Stimulated activated CD4-positive, alpha-beta T cell treated with anti-CD3 and anti-CD28 coated beads, Interleukin-2, amount 100 ng/mL, for 4 hours (primary cell): ENCODE measurements at places on chromosomes 4 and X.

DNA sequence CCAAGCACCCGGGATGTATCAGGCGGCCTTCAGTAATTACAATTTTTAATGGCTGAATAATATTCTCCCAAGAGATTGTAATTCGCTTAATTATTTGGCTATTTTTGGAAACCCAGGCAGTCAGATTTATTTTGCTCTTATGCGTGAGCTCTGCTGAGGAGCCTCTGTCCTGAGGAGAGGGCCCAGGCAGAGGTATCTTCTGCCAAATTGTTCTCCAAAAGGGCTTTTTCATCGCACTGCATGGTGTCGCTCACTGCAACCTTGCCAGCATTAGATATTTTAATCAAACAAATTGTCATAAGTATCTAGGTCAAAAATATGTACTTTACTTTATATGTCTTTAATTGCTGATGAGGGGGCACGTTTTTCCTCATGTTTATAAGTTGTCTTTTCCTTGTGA lies 5.8 kb downstream of the ATP2B3 start:
- DNase-seq: no peak

DNA sequence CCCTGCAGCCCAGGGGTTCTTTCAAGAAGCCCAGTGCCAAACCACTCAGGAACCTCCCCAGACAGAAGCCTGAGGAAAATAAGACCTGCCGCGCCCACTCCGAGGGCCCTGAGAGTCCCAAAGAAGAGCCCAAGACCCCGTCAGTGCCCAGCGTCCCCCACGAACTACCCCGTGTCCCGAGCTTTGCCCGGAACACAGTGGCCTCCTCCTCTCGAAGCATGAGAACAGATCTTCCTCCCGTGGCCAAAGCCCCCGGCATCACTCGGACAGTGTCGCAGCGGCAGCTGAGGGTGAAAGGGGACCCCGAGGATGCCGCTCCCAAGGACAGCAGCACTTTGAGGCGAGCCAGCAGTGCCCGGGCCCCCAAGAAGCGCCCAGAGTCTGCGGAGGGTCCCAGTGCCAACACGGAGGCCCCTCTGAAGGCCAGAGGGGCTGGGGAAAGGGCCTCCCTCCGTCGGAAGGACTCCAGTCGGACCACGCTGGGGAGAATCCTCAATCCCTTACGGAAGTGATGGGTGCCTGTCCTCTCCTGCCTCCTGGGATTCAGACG lies 40.2 kb downstream of the FHDC1 start:
- DNase-seq: no peak

DNA sequence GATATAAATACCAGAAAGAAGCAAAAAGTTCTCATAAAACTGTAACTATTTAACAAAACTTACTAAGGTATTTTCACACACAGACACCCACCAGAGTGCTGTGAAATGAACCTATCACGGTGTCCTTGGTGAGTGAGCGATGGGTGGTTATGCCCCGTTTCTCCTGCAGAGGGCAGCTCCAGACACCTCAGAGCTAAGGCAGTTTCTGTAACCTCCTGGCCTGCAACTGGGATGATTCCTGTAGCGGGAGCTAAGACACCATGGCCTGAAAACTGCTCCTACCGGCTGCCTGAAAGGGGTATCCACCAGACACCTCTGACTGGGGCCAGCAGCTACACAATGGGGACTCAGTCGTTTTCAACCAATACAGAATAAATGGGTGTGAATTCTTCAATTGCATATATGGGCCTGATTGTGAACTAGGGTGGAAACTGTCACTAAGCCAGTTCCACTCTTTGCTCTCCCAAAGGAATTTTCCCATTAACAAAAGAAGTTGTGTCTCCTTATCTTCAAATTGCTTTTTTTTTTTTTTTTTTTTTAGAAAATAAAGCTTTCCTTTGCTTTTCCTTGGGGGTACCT lies 2375.8 kb upstream of the TENM3 start:
- DNase-seq: no peak

DNA sequence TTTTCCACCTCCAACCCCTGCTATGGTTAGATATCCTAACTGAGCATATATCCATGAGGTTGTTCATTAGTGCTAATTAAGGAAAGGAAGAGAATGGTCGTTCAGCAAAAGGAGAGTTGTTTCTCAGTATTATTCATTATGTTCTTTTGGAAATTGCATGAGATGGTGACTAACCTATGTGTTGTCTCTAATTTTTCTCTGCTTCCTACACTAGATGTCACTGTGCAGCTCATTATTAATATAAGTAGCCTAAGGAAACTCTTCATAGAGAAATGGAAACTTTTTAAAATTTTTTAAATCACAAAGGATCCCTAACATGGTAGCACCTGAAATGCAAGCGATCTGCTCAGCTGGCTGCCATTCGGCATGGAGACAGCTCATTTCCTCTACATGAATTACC lies 67.7 kb upstream of the FAM9A start:
- no peak for DNase-seq

GRCh38 chr4:153004081-153004850 lies 68.1 kb downstream of the FHDC1 start:
- no peak for DNase-seq

DNA sequence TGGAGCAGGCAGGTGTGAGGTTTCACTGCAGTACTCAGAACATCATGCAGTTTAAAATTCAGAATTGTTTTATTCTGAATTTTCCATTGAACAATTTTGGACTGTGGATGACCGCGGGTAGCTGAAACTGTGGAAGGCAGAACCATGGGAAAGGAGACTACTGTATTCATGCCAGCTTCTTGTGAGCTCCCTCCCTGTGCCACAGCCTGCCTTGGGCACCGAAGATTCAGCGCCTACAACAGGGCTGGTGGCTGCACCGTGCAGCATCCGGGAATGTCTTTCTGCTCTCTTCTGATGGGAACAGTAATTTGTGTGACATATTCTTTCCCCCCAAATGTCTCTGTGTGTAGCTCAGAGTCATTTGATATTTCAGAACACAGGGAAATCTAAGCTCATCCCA lies 118.5 kb upstream of the NKX1-1 start:
- no peak for DNase-seq

DNA sequence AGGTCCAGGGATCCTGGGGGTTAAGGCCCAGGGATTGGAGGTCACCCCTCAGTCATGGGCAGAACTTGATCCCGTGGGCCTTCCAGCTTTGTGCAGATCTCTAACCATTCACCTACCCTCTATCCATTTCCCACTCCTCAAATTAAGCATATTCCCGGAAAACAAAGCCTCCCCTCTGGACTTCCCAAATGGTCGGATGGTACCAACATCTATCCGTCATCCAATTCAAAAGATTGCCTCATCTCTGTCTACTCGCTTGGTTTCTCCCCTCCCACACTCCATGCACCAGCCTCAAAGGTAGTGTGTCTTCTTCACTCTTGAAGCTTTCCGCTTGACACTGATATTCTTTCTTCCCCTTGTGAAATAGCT lies 473 bp upstream of the BCLAF3 start:
- no peak for DNase-seq

GRCh38 chr4:165177725-165178666 lies 29.4 kb upstream of the KLHL2 start:
- no peak for DNase-seq

DNA sequence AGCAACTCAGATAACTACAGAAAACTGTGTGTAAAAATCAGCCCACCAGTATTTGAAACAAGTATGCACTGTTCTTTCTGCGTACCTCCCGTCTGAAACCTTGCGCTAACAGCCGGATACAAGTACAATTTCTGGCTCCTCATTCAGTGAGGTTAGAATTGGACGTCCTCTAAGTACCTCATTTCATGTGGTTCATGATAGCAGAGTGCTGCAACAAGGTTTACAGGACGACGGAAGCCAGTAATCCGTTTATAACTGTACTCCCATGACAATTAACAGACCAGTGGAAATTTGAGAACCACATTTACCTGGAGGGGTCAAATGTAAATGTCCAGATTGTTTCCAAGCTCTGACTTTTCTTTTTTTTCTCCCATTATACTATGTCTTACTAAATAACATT lies 52.9 kb upstream of the TENM3 start:
- no peak for DNase-seq

- no peak for DNase-seq
Measured at GRCh38 chr4:89316931-89317366, 9.3 kb upstream of the GPRIN3 start.

GRCh38 chr4:10703156-10703555 lies 18.6 kb upstream of the CLNK start:
- no peak for DNase-seq
